Urinary bladder (tissue), 4 donors: ENCODE measurements at places on chromosomes 6 and 20. TPM values are rescaled to one million over a fixed set of nuclear protein-coding genes. Genes with fewer than 3 reads are reported as not detected.

The BPIFA1 gene
- not detected for total RNA-seq

GRCh38 chr20:9966966-9967365 lies 67.8 kb upstream of the ANKEF1 start:
- no peak for DNase-seq

The HDDC2 gene
- total RNA-seq, result 44.6 TPM

DNA sequence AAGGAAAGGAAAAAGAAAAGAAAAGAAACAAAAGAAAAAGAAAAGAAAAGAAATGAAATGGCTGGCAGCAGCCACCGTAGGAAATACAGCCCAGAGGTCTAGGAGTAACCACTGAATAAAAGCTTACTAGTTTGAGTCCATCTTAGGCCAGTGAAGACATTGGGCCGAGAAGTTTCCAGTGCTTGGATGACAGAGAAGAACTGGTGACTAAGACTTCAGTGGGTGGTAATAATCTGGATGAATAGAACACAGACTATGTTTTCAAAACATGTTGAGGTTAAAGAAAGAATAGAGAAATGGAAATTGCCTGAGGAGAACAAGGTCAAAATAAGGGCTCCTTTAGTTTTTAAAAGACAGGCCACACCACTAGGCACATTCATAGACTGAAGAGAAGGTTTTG lies 198.8 kb downstream of the ATXN1 start:
- no peak for DNase-seq

DNA sequence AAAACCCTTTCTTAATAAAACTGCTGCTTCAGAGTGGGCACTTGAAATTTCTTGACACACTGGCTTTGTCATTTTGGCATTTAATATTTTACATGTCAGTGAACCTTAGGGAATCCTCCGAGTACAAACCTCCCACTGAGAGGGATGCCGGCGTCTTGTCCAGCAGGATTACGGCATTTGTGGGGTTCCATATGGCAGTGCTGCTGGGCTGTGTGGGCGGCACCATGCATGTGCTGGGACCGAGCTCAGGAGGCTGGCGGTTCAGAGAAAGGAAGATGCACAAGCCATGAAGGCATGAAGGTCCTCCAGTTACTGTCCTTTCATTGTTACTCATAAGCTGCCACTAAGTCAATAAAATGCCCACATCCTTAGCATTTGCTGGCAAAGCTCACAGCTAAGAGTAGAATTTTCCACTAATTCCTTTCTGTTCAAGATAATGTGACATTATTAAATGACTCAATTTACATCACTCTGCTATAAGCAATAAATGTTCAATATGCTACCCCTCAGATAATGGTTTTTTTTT lies 61.4 kb downstream of the LY86 start:
- no peak for DNase-seq

The SLC17A9 gene
- total RNA-seq, result 8.9 TPM

- DNase-seq, result no peak
Observed at GRCh38 chr6:93701526-93701925, 282.2 kb upstream of the EPHA7 start.

GRCh38 chr20:7728338-7728737 lies 211.9 kb downstream of the HAO1 start:
- DNase-seq, result no peak

DNA sequence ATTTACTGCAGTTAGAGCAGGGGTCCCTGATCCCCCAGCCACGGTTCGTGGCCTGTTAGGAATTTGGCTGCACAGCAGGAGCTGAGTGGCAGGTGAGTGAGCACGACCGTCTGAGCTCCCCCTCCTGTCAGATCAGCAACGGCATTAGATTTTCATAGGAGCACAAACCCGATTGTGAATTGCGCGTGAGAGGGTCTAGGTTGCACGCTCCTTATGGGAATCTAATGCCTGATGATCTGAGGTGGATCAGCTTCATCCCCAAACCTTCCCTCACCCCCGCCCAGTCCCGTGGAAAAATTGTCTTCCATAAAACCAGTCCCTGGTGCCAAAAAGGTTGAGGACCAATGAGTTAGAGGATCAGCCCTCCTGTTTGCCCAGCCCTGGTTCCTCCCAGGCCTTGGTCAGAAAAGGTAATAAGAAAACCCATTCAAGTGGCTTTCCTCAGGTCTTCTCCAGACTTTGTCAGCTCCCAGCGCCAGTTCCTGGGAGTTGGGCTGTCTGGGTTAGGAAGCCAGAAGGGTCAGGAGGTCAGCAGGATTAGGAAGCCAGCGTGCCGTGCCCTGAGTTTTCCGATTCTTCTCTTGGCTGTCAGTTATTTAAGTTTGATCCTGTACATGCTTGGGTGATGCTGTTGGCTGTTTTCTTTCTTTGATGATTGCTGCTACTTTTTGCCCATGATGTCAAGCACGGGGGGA lies 139.9 kb upstream of the PMEPA1 start:
- no peak for DNase-seq

GRCh38 chr6:150813993-150814359 lies 51.5 kb upstream of the MTHFD1L start:
- DNase-seq, result no peak

- no peak for DNase-seq
Observed at GRCh38 chr6:134529921-134530320, 212.0 kb upstream of the SGK1 start.

GRCh38 chr20:38337561-38338140 lies 8.6 kb upstream of the LBP start:
- DNase-seq, result no peak

- no peak for DNase-seq
Observed at GRCh38 chr6:125831659-125832058, 40.9 kb downstream of the NCOA7 start.

DNA sequence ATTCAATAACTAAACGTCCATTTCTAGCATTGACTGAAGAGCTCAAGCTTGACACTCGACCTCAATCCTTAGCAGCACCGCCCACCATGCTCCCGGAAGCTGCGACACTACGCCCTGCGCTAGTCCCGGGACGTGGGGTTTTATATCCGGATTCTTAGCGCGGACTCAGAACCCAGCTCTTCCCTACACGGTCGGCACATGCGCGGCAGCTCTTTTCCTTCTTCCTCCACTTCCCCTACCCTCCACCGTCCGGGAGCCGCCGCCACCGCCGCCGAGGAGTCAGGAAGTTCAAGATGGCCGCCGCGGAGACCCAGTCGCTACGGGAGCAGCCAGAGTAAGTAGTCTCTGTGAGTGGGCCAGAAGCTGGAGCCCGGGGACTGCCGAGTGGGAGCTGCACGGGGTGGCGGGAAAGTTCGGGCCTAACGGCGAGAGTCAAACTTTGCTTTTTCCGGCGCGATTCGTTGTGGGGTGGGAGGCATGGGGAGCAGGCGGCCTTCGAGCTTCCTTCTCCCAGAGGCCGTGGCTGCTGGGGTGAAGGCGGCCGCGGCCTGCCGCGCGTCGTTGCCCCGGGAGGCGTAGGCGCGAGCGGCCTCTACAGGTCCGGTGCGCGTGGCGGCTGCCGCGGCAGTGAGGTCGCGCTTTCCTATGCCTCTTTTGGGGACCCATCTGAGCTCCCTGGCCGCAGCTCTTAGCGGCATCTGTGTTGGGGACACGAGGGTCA lies 57.6 kb downstream of the FAM217A start:
- DNase-seq, result peak; percentile 95

The OR2H1 gene
- total RNA-seq, result not detected

The NHLRC1 gene
- total RNA-seq, result 2.4 TPM

- no peak for DNase-seq
Observed at GRCh38 chr6:20814494-20814893, 280.2 kb downstream of the CDKAL1 start.

GRCh38 chr20:49658508-49658907 lies 55.2 kb downstream of the B4GALT5 start:
- DNase-seq, result no peak

The CD24 gene
- 283 TPM for total RNA-seq

DNA sequence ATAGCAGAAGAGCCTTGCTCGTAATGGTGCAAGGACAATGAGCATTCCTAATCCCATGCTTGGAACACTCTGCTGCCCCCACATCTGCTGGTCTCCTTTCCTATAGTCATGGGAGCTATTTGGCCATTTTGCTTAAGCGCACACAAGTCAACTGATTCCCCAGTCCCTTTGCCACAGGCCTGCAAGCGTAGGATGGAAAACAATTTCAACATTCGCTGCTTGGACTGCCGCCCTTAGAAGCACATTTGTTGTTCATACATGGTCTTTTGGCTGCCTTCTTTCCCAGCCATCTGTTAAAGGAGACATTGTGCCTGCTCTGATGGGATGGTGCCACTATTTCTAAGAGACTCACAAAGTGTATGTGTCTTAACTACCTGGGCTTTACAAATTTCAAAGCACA lies 96.9 kb downstream of the RFX6 start:
- no peak for DNase-seq

DNA sequence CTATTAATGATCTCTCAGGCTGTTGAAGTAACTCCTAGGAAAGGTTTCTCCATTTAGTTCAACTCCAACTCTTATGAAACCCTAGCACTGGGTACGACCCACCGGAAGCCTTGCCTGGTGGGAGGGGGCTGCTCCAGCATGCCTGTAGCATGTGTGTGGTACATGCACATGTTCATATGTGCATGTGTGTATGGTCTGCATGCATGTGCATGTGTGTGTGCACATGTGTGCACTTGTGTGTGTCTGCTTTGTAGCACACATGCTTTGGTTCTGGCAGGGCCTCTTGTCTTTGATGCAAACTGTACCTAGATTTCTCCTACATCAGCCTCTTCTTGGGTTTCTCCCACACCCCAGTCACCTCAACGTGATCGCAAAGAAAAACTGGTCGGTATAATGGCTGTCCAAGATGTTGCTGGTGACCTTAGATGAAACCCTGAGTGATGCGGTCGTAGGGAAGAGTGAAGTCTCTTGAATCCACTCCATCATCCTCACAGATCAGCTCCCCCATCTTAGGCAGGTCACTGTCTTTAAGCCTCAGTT lies 193.5 kb downstream of the MYLK4 start:
- DNase-seq, result no peak

DNA sequence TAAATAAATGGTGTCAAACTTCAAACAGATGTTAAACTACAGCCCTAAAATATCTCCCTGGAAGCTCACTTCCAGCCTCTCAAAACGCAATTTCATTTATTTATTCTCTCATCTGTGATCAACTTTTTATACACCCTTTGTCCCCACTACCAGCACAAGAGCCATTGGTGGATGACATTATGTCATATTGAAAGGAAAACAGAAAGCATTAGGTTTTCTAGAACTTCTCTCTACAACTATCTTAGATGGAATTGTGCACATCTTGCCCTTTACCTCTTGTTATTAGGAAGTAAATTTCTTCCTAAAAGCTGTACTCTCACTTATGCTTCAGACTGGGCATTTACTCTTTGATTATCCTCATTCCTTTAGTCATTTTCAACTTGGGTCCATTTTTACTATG lies 771.2 kb upstream of the GJE1 start:
- DNase-seq, result no peak

DNA sequence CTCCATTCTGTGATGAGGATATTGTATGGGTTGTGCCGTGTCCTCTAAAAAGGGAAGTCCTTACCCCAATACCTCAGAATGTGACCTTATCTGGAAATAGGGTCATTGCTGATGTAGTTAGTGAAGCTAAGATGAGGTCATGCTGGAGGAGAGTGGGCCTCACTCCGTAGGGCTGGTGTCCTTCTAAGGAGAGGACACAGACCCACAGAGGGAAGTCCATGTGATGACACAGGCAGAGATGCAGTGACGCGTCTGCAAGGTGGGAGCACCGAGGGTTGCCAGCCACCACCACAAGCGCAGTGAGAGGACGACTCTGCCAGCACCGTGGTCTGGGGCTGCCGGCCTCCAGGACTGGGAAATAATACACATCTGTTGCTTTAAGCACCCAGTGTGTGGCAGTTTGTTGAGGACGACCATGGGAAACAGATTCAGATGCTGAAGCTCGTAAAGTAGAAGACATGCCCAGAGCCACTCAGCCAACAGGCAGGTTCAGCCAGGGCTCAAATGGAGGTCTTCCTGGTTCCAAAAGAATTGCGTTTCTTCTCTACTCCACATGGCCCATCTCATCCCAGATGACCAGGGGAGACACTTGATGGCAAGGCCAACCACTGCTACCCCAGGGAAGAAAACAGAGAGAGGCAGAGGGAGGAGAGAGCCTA lies 59.2 kb upstream of the DUSP22 start:
- DNase-seq, result no peak

DNA sequence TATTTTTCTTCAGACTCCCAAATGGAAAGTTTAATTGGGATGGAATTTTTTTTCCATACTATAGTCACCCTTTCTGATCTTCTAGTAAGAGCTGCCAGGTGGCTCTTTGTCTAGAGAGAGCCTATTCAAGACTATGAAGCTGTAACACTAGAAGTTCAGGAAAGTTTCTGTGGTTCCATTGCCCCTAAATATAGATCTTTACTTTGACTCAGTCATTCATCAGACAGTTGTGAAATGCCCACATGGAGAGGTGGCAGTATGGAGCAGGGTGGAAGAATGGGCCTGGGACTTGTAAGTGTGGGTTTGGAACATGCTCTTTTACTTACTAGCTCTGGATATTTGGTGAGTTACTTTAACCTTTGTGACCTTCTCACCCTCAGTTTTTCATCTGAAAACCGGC lies 87.8 kb downstream of the CTNNBL1 start:
- no peak for DNase-seq

- no peak for DNase-seq
Observed at GRCh38 chr6:100311707-100312251, 152.9 kb downstream of the SIM1 start.

DNA sequence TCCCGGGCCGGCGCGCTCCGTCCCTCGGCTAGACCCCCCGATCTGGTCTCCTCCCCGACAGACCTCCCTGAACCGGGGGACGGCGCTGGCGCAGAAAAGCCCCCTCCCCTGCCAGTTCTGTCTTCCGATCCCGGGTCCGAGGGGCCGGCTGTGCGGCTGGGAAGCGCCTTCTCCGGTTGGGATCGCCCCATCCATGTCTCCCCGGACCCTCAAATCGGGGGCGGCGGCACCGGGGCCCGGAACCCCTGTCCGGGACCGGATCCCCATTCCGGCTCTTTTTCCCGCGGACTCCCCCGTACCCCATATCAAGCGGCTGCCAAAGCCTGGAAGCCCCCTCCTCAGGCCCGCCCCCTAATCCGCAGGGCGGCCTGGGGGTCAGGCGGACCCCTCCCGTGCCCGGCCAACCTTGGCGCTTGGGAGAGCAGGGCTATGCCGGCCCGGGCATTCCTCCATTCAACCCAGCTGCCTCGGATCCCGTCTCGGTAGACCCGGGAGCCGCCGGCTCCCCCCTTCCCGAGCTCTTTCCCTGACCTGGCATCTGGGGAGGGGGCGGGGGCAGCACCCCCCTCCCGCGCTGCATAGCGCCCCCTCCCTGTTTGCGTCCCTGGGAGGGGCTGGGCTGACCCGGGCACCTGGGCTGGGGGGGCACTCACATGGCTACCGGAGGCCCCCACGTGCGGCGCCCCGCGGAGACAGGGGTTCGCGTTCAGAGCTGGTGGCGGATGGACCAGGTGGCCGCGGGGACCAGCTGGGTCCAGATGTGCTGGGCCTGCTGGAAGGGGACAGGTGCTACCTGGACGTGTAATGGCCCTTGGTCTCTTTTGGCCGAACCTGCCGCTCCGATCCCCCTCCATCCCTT lies 643 bp downstream of the DLGAP4 start:
- DNase-seq, result no peak
